ENCODE measurements at places on chromosomes 2 and 18.

- no peak for DNase-seq
Measured at GRCh38 chr2:241953324-241953928, 83.9 kb downstream of the RTP5 start.

DNA sequence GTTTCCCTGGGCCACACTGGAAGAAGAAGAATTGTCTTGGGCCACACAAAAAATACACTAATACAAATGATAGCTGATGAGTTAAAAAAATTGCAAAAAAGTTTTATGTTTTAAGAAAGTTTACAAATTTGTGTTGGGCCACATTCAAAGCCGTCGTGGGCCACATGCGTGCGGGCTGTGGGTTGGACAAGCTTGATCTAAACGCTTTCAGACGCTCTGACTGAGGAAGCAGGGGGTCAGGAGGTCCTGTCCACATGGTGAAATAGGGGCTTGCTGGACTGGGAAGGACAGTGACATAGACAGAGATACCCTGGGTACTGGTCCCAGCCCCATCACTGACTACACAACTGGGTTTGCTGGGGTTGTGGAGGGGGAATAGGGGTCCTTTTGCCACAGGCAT lies 86.4 kb downstream of the LOXHD1 start:
- no peak for DNase-seq

- no peak for DNase-seq
Measured at GRCh38 chr2:71831193-71831577, 316.5 kb downstream of the CYP26B1 start.

DNA sequence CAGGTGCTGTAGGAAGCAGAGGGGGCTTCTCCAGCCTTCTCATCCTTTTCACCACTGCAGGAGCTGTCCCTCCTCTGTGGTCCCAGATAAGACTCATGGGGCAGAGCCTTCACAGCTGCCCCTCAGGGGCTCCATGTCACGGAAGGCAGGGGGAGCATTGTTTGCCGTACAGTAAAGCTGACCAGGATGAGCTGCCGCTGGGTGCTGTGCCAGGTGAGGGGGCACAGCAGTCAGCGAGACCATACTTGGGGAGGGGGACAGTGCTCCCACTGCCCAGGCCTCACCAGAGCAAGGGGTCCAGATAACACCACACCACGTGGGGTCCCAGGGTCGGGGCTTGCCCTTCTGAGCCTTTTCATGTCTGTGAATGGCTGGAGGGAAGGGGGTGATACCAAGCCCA lies 46.3 kb downstream of the PLEKHB2 start:
- no peak for DNase-seq

- no peak for DNase-seq
Measured at GRCh38 chr2:47313141-47313691, 89.7 kb upstream of the MSH2 start.

- DNase-seq: no peak
Measured at GRCh38 chr2:128319631-128320191, 1.0 kb upstream of the HS6ST1 start.

- no peak for DNase-seq
Measured at GRCh38 chr2:220510668-220511067, 883.2 kb downstream of the SLC4A3 start.

- DNase-seq: no peak
Measured at GRCh38 chr2:154261473-154262027, 389.8 kb downstream of the GALNT13 start.

GRCh38 chr2:238376884-238377391 lies 49.8 kb upstream of the ASB1 start:
- DNase-seq: no peak

GRCh38 chr2:212667751-212668316 lies 129.2 kb upstream of the ERBB4 start:
- DNase-seq: no peak

GRCh38 chr2:33022989-33023727 lies 76.4 kb downstream of the LTBP1 start:
- DNase-seq: no peak

GRCh38 chr2:227447606-227448005 lies 24.4 kb upstream of the AGFG1 start:
- DNase-seq: no peak

DNA sequence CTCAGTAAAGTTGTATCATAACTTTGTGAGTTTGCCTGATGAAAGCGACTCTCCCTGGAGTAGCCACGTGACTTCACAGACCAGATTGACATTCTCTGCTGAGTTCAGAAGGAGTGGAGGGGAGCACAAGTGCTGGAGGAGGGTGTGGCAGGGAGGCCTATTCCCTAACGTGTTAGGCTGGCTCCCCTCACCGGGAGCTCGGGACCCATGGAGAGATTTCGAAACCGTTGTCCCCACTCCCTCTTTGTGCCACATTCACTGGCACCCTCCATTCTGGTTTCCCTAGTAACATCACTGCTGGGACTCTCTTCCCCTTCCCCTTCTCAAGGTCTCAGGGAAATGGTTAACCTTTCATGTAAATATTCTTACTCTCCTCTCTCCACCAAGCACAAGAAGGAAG lies 279.9 kb downstream of the ALPK2 start:
- DNase-seq: no peak

DNA sequence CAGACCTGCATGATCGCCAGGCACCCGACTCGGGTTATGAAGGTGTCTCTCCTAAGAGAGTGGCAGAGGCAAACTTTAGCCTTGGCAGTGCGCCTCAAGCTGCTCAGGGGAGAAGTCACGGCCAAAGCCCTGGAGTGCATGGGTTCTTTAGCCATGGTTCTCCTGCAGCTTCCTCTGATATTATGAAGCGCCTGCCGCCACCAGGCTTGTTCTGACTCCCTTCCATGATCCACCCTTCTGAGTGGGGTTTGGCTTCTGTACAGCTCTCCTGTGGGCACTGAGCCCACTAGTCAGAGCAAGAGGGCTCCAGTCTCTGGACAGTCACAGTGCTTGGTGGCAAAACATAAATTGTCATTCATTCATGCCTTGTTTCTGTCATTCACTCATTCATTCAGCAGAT lies 25.9 kb upstream of the TMBIM1 start:
- no peak for DNase-seq

GRCh38 chr18:49618742-49619681 lies 57.2 kb downstream of the LIPG start:
- no peak for DNase-seq

GRCh38 chr2:219452361-219453317 lies 18.0 kb downstream of the SPEG start:
- DNase-seq: no peak

- DNase-seq: no peak
Measured at GRCh38 chr18:37033419-37033818, 204.5 kb downstream of the KIAA1328 start.

DNA sequence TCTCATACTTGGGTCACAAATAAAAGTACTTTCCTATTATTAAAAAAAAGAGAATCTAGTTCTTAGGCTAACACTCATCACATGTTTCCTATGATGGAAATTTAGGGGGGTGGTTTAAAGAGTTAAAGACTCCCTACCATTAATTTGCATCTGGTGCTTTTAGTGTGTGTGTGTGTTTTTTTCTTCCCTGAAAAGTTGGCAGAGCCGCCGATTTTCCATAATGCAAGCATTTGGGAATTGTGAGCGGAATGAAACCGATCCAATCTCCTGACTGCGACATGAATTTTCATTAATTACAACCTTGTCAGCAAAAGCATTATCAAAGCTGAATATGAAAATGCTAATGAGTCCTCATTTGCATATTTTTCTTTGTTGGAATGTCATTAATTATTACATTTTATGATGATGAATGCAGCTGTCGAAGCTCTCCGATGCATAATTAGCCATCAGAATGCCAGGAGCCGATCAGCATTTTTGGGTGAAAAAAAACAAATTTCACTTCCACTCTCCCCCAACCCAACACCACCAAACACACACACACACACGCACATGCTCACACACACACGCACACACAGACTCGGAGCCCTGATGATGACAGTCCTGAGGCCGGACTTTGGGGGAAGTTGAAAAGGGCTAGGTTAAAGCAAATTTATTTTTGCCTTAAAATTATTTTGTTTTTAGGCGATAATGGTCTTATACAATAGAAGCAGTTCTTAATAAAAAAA lies 165.4 kb downstream of the TCF4 start:
- DNase-seq: no peak

DNA sequence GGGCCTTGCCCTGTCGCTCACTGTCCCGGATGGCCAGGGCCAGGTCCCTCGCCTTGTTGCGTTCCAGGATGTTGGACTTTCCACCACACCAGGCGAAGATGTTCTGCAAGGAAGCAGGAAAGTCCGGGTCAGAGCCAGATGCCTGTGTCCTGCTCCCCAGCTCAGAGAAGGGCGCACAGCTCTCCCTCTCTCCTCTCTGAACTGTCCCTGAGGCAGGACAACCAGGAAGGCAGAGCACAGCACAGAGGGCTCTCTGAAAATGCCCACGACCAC lies 11.0 kb downstream of the CAPG start:
- DNase-seq: no peak

DNA sequence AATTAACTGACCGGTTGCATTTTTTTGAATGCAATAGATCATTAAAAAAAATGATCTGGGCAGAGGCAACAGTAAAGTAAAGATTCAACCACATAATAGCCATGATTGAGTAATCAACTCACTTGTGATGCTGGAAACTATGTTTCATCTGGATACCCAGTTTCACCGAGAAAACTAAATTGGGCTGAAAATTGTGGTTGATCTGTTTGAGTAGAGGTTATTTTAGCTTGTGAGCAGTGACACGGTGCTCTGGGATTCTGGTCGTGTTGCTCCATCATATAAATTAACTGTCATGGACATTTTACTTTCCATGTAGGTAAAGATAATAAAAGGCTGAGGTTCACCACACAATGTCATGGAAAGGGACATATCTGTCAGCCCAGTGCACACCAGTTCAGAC lies 58.7 kb downstream of the CD226 start:
- DNase-seq: no peak

- DNase-seq: no peak
Measured at GRCh38 chr2:174719016-174719415, 45.3 kb downstream of the CHRNA1 start.

DNA sequence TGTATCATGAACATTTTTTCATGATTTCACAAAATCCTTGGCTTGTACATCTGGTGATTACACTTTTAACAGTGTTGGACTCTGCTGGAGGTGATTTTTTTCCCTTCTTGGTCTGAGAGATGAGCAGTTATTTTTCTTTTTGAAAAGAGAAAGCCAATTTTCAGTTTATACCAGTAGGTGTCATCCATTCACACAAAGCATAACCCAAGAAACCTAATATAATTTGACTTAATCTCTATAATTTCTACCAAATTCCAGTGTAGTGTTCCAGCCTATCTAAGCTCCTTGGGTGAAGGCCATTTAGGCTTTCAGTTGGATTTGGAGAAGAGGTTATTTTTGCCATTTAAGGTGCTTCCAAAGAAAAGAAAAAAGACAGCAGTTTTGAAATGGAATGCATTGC lies 7.7 kb upstream of the ICOS start:
- peak; percentile 49 for DNase-seq

GRCh38 chr2:46009772-46010171 lies 287.4 kb upstream of the EPAS1 start:
- DNase-seq: no peak
